ENCODE measurements at places on chromosomes 16 and 17.

- no peak for DNase-seq
These were observed 17.6 kb upstream of the TMEM11 start for GRCh38 chr17:21231533-21231932.

GRCh38 chr17:41394254-41394996, 3.0 kb downstream of the KRT31 start:
- no peak for DNase-seq

GRCh38 chr17:51764387-51764971, 394.0 kb downstream of the CA10 start:
- no peak for DNase-seq

DNA sequence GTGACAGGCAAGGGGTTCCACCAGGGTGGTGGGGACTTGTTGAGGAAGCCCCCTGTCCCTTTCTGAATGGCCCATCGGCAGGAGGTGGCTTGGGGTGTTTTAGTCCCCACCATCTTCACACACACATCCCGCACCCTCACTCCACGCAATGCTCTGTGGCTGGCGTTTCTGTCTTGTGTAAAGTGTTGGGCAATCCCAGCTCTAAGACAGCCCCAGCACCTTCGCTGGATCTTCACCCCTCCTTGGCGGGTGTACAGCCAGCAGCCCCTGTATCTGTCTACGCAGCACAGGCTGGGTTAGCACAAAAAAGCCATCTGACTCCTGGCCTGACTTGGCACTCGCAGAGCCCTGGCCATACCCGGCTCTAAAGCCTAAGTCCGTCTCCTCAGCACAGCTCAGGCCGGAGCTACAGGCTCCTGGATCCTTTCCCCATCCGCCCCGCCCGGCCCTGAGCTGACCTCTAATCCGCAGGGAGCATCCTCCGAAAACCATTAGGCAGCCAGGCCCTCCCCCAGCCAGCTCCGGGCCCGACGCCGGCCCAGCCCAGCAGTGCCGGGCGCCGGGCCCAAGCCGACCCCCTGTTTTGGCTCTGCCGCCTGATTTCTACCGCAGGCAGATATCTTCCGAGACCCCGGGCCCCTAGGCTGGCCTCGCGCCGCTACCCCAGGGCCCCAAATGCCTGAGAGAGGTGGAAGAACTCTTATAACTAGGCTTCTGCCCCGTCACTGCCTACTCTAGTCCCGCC, 42.4 kb upstream of the TAC4 start:
- DNase-seq = no peak

DNA sequence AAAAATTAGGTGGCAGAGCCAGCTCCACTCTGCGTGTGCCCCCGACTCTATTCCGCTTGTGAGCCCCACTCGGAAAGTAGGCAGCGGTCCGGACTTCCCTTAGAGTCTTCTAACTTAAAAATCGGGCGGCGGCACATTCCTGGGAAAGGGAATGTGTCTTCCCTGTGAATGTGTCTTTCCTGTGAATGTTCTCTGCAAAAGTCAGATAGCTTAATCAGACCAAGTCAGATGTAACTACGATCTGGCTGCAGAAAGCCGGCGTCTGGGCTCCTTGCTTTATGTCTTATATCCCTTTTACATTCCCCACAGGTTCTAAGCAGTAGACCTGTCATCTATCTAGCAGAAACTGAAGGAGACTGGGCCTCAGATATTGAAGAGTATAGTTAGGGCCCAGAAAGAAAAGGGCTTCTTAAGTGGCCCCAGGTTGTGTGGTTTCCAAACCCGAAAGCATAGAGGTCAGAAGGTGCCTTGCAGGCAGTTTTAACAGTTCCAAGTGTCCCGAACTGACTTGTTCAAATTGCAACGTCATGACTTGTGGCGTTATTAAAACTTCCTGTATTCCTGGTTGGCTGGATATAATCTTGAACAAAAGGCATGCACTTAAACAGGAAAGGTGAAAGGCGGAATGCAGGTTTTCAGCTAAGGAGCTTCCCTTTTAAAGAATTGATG, 601 bp downstream of the PHKB start:
- peak; percentile 7 for DNase-seq

GRCh38 chr17:76499267-76499667, 2.0 kb downstream of the RHBDF2 start:
- DNase-seq = no peak

DNA sequence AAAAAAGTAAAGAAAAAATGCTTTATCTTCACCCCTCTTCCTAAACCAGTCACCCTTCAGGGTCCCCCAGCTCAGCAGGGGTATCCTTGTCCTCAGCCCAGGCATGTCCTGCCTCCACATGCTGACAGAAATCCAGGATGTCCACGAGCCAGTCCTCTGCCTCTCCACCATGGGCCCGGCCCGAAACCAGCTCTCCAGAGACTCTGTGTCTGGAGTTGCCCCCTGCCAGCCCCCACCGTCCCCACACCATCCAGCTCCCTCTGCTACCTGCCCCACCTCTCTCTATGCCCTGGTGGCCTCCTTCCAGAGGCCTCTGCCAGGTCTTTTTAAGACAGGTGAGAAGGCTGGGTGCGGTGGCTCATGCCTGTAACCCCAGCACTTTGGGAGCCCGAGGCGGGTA, 66.4 kb upstream of the PLCG2 start:
- no peak for DNase-seq

GRCh38 chr17:77528516-77529327, 388.0 kb downstream of the SEC14L1 start:
- peak; percentile 75 for DNase-seq

GRCh38 chr17:27540318-27541101, 84.3 kb downstream of the KSR1 start:
- no peak for DNase-seq

Measured in DMS79 (cell line).